ENCODE measurements at places on chromosomes 12 and 14.

DNA sequence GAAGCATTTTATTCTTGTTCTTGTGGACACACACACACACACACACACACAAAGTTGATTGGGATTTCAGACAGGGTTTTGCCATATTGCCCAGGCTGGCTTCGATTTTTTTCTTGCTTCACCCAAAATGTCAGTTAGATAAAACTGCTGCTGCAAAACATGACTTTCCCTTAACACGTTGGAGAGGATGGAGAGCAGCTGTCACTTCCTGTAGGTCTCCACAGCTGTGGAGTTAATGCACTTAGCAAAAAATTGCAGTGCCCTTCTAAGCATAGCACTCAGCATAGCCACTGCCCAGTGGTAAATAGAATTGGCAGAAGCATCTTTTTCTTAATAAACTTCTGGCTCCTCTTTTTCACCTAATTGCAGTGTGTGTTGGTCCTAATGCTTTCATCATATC is 54.5 kb downstream of the PDZRN4 start:
- no peak for DNase-seq

GRCh38 chr12:67640863-67641262 is 7.7 kb upstream of the DYRK2 start:
- peak; percentile 26 for DNase-seq

DNA sequence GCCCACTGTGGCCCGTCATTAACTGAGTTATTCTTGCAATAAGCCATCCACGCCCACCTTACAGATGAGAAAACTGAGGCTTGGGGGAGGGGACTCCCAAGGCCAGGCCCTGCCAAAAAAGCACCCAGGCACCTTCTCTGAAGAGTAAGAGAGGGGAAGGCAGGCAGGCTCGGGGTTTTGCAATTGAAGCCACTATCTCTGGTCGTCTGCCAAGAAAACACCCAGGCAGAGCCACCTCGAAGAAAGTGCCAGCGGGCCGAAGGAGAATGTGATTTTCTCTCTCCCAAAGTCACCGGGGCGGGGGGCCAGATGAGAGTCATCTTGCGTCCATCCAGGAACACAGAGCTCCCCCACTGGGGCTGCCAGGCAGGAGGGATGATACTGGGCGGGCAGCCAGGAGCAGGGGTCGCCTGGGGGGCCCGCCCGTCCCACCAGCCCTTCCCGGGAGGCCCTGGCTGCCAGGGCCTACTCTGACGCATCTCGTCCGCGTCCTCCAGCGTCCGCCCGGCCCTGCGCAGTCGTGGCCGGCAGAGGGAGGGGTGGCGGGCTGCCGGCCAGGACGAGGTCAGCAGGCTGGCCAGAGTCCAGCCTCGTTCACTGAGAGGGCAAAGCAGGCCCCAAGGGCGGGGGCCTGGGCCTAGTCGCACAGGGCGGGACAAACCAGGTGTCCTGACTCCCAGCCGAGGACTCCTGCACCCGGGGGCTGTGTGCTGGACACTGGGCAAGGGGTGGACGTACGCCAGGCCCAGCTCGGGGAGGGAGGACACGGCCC is 74.3 kb downstream of the RFLNA start:
- DNase-seq: peak; percentile 94

DNA sequence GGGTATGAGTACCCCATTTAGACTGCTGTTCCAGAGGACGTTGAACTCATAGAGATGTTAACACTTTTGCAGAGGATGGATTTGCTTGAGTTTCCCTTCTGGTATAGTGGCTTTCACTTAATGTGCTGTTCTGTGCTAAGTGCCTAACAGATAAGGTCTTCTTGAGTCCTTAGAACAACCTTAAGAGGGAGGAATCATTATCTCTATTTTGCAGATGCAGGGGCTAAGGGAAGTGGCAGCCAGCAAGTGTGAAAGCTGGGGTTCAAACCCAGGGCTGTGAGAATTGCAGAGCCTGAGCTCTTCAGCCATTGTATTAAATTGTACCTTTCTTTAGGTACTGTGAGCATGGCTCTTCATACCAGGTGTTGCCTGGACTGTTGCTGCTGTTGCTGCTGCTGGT is 122.1 kb upstream of the NRXN3 start:
- no peak for DNase-seq

GRCh38 chr12:267581-268482 is 5.2 kb upstream of the SLC6A13 start:
- no peak for DNase-seq

DNA sequence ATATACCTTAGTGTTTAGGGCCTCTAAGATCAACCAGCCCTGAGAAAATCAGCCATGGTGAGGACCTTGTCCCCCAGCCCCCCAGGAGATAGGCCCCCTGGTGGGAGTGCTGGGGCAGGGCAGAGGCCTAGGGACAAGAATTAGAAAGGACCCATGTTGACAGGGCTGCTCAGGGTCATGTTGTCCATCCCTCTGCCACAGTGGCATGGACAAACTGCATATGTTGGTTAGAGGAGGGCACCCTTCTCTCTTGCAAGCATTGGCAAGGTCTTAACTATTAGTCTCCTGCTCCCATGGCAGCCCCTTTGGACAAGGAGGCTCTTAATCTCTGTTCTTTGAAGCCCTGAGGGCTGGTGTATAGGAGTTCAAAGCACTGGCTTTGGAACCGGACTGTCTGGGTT is 755 bp upstream of the PTPN6 start:
- no peak for DNase-seq

- no peak for DNase-seq
These were observed 37.5 kb downstream of the GNG2 start for GRCh38 chr14:51897791-51898355.

DNA sequence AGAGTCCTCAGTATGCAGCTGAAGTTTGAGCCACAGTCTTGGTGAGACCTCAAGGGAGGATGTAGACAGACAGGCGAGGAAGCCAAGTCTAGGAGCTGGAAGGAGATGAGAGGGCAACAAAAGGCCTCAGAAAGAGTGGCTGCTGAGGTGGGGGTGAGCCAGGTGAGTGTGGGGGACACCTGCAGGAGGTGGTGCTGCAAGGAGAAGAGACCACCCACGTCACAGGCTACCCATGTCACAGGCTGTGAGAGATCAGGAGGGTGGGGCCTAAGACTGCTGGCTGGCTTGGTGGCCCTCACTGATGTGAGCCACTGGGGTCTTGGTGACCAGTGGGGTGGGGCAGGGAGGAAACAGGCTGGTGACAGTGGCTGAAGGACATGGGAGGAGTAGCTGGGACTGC is 97.3 kb downstream of the KIF26A start:
- no peak for DNase-seq

GRCh38 chr12:61397668-61398067 is 862.5 kb upstream of the USP15 start:
- no peak for DNase-seq

GRCh38 chr12:104750061-104750460 is 208.0 kb downstream of the SLC41A2 start:
- DNase-seq: peak; percentile 80

DNA sequence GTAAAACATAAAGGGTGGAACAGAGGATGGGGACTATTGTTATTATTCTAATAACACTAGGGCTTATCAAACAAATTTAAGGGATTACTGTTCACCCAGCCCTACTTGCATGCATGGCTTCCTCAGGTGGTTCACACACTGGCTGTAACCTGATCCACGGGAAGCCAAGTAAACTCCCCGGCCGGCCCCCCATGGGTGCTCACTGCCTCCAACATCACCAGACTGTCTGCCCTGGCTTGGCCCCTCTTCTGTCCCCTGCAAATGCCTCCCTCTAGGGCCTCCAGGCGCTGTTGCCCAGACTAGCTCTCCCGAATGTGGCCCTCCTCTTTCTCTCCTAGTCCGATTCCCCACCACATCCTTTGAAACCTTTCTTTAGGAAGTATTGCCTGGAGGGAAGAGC is 18.6 kb downstream of the FAIM2 start:
- DNase-seq: no peak

DNA sequence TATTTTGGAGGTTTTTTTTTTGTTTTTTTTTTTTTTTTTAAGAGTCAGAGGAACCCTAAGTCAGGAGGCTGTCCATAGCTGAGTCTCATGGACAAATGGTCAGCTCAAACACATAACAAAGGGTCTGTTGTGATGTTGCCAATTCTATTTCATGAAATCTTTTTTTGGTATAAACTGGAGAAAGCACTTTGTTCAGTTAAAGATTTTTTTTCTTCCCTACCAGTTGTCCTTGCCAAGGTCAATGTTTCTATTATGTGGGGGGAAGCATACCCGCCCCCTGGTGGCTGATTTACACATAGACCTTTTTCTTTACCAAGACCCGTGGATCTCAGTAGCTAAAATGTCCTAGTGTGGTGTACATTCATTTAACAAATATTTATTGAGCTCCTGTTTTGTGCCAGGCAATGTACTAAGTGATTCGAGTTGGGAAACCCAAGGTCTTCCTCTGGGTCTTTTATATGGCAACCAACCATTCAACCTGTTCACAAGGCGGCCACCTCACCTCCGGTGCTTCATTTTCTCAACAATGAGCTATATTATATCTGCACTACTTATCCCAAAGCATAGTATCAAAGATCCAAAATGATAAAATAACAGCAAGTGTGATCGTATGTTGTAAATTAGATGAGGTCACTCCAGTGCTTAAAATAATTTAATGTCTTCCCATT is 214.5 kb downstream of the PAH start:
- peak; percentile 76 for DNase-seq

DNA sequence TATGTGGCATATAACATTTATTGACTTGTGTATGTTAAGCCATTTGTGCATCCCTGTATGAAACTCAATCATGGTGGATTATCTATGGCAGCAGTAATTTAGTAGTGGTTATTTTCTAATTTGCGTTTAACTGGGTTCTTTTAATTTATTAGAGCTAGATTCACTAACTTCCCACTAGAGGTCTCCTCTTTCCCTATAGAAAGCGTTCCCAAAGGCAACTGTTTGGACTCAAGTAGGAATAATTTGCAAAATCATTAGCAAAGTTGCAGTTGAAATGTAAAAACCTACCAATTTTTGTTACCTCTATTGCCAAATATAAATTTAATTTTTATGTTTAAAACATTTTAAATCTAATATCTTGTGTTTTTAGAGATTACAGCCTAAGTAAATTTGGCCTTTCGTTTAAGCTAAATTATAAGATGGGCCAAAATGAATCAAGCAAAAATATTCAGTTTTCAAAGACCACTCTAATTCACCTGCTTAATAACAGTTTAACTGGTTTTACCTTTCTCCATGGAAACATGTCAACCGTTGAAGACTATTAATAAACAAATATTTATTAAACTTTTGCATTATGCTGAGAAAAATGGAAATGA is 6.0 kb downstream of the DMAC2L start:
- DNase-seq: peak; percentile 53

DNA sequence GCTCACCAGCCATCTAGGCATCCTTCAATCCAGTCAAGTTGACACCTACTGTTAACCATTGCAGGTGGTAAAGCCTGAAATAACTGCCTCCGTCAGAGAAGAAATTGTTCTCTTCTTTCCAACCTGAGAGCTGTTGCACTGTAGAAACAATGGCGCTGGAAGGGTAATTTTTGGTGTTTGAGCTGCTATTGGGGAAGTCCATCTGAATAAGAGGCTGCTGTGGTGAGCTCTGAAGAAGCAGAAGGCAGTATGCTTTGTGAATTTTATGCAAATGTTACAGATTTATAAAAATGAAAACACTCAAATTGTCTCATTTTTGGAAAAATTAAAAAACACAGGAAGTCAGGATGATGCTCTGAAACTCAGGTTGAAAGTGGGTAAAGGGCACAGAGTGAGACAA is 60.2 kb downstream of the SNAPC1 start:
- DNase-seq: no peak

DNA sequence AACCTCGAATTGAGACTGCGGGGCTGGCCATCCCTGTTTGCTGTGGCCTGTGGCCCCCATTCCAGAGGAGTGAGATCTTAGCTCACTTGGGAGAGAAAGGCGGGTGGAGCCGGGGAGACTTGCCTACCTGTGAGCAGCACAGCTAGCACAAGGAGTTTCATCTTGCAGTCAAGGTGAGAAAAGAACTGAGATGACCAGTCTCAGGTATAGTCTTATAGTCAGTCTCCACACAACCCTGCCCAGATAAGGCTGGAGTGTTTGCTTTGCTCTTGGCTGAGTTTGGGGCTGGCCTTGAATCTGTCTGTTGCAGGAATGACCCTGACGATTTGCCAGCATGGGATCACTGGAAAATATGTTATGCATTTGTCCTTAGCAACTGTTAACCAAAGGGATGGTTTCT is at the start of gene PLA2G1B:
Gene PLA2G1B (minus strand): TSS at position 187 of the 400 bp plus-strand sequence. CDS start 26 bp downstream, at position 161.
- DNase-seq: no peak

Measured in AG08395 (cell line).